ENCODE measurements at places on chromosomes 11 and 22.

DNA sequence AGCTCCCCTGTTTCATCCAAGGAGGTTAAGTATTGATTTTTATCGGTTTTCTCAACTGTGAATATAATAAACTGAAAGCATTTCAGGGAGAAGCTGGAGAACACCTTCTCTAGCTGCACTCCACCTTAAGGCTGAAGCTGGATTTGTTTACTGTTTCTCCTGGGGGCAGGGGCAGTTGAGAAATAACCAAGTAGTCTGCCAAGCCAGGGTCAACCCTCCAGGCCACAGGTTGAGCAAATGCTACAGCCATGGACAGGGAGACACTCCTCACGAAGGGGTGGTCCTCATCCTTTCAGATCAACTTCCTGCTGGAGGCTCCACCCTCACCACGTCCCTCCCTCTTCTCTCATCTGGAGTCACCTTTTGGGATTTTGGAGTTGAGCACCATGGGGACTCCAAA lies at the start of gene TTC36:
TSS of gene TTC36 (plus strand) at position 366 of the 400 bp plus-strand sequence. CDS start at position 387, 21 bp downstream.
- DNase-seq = no peak

DNA sequence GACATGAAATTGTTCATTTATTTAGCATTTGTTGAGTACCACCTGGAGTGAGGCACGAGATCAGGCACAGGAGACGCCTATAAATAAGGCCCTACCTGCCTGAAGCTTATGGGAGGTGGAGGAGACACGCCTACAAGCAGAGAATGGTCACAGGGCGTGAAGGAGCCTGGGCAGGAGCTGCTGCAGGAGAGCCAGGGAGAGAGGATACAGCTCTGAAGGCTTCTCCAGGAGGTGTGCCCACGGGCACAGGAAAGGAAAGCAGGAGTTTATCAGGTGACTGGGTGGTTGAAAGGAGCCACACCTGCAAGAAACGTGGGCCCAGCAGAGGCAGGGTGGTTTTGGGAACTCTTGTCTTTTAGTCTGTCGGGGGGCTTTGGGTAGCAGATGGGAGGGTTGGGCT lies 70.3 kb downstream of the BMAL1 start:
- DNase-seq = no peak

GRCh38 chr11:66841861-66842260 lies 1.4 kb upstream of the RCE1 start:
- DNase-seq = no peak

GRCh38 chr11:3906166-3906565 lies 50.7 kb downstream of the STIM1 start:
- no peak for DNase-seq

- DNase-seq = no peak
These were observed 1.6 kb upstream of the SWAP70 start for GRCh38 chr11:9662273-9662672.

GRCh38 chr22:23556026-23556620 lies 24.0 kb downstream of the IGLL1 start:
- no peak for DNase-seq

GRCh38 chr22:49179886-49180682 lies 647.6 kb downstream of the BRD1 start:
- no peak for DNase-seq

- DNase-seq = no peak
These were observed 381.8 kb downstream of the TBC1D22A start for GRCh38 chr22:47144076-47144765.

DNA sequence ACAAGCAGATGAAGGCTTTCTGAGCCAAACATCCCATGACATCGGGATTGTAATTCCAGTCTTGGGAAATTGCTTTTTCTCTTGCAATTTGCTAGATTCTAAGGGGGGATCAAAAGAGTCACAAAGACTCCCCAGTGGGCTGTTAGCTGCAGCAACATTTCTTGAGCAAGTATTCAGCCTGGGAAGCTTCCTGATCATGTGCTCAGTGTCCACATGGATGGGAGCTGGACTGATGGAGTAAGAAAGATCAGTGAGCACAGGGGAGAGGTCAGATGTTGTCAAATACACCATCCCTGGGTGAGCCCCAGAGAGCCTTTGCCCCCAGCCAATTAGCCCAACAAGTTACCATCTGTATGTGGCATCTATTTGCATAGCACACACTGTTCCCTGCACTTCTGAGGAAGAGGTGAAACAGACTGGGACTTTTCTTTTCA lies 10.2 kb upstream of the GRK3 start:
- no peak for DNase-seq

DNA sequence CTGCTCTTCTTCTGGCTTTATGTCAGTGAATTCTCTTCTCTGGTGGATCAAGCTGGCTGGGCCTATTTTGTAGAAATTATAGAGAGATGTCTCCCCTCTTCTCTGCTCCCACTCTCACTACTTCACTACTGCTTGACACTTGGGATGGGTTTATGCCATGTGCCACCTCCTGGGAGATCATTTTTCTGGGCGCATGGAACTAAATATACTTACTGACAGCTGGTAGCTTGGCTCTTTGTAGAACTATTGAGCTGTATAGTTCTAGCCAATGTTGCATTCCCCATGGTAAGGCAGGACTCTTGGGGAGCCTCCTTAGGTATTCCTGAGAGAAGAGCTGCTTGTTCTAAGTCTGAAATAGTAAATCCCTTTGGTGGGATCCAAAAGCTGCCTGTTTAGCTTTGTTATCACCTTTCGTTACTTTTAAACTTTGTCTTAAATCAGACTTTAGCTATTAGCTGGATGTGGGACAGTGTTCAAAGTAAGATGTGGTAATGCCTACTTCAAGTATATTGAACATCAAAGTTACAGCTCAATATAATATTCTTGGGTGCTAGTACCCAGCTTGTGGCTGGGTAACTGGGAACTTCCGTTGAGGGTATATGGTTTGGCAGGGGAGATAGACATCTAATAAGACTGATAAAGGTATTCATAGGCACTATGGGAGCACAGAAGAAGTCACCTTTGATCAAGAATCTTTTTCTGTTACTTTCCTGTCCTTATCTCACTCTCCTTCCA lies 87.5 kb upstream of the RRM1 start:
- DNase-seq = no peak

- no peak for DNase-seq
These were observed 221.9 kb downstream of the SBF2 start for GRCh38 chr11:10072142-10072541.

DNA sequence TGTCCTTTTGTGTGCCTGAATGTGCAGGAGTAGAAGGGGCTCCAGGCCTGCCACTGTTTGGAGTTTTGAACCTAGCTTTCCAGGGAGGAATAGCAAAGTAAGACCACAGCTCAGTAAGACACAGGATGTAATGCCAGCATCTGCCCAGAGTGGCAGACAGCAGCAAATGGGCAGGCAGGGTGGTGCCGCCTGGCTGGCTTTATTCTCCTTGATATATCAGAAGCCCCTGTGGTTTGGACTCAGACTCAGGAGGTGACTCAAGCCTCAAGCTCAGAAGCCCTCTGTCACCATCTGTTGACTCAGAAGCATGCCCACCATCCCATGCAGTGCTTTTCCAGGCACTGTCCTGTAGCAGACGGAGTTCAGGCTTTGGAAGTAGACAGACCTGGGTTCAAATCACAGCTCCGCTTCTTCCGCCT lies 72.7 kb upstream of the TTC12 start:
- no peak for DNase-seq

DNA sequence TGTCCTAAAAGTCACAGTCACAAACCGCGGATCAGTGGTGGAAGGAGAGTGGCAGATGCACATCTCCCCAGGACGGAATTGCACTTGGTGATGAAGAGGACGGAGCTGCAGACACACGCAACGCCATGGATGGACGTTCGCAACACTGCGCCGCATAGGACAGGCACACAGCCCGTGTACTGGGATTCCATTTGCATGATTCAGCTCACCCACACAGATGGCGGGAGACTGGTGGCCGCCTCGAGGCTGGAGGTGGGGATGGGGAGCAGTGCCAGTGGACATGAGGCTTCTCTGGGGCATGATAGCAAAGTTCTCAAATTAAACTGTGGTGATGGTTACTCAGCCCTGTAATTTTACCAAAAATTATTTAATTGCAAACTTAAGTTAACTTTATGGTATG lies 37.4 kb downstream of the DUSP8 start:
- no peak for DNase-seq

DNA sequence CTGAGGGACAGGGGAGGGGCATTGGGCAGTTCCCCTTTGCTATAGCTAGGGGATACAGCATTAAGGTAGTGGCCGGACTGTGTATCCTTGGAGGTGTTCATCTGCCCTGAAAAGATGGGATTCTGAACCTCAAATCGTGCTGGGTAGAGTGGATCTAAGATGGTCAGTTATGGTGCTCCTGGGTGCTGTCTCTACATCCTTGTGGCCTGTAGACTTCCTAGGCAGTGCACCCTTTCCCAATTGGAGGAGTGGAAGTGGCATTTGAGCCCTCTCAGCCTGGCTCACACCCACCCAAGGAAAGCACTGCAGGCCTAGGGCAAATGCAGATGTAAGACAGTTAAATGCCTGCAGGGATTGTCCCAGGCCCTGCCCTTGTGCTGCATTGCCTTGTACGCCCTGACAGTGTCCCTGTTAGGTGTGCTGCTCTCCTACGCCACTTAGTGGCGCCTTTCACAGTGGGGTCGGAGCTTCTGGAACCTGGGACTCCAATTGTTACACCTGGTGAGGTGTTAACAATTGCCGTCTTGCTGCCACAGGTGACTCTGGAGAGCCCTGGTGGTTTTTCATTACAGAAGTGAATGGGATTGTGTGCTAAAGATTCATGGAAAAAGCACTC lies 35.0 kb downstream of the PPFIBP2 start:
- DNase-seq = no peak

DNA sequence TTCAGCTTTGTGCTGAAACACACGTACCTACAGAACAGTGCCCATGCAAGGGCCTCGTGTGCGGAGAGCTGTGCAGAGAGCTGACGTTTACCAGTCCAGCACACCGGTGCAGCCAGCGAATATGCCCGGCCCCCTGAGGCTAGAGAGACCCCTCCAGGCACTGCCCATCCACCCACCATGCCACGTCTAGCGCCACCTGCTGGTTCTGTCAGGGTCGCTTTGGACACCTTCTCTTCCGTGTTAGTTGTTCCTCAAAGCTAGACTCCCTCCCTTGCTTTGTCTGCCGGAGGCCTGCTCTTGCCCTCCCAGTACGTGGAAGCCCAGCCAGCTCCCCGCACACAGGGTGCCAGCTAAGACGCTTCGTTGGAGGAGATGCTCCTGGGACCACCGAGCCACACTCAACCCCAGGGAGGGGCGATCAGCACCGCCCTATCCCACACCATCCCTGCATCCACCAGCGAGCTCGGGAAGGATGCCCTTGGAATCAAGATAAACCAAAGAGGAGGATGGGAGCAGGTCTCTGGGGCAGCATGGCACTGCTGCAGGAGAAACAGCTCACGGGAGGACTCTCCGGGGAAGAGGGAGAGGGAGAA lies 43.4 kb downstream of the CPT1A start:
- DNase-seq = peak; percentile 21

GRCh38 chr11:2477254-2477653 lies 32.4 kb downstream of the KCNQ1 start:
- no peak for DNase-seq

DNA sequence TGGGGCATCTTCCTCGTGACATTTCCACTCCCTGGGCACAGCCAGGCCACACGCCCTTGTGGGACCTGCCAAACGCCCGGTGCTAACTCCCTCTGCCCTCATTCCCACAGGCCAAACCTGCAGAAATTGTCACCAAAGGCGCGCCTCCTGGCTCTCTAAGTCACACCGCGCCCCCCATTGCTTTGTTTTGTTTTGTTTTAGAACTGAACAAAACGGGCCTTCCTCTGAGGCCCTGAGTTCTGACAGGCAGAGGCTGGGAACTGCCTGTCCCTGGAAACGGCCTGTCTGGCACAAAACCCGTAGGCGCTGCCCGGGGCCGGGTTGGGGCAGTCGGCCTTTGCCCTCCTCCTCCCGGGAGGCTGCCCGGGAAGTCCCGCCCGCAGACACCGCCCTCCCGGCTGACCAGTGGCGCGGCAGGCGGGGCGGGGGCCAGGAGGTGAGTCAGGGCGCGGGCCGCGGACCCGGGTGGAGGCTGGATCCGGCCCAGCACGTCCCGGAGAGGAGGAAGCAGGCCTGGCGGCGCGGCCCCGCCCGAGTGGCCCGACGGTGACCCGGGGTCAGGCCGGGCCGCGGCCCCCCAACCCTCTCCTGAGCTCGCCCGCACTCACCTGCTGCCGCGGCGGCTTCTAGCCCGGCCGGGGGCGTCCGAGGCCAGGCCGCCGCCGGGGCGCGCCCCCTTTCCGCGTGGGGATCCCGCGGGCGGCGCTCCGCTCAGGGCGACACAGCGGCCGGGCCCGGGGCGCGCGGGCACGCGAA lies 465 bp downstream of the SUN2 start:
- peak; percentile 25 for DNase-seq

- no peak for DNase-seq
These were observed 7.8 kb upstream of the JAML start for GRCh38 chr11:118232659-118233058.

- no peak for DNase-seq
These were observed 84.2 kb downstream of the CELSR1 start for GRCh38 chr22:46453006-46453828.

GRCh38 chr11:7673724-7674434 lies 579 bp upstream of the CYB5R2 start:
- no peak for DNase-seq

DNA sequence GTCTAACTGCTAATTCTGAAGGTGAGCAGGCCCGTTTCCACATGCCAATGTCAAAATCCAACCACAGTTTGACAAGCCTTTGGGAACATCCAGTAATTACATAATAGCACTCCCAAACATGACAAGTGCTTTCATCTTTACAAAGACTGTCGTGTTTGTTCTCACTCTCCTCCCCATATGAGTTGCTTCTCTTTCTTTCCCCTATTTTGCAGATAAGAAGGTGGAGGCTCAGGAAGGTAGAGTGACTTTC lies 55.9 kb upstream of the CD44 start:
- DNase-seq = no peak

GRCh38 chr11:132588366-132588765 lies 943.9 kb downstream of the OPCML start:
- no peak for DNase-seq

DNA sequence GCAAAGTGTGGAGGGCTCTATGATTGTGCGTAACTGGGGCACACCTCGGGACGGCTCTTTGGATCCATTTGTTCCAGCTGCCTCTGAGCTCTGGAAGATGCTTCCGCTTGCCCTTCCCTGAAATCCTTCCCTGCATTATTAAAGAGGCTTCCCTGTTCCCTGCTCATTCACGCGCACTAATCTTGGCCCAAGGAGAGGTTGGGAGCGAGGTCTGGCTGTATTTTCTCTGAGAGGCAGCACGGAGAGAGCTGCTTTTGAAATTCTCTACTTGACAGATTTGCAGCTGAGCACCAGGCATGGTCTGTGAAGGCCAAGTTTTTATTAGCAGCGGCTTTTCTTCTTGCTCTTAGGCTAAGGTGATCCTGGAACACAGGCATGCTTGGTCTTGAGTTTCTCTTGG lies 94.8 kb upstream of the NTM start:
- no peak for DNase-seq

GRCh38 chr11:4922304-4922703 lies 1.8 kb downstream of the OR51G1 start:
- no peak for DNase-seq

GRCh38 chr11:16860617-16861016 lies 122.2 kb downstream of the C11orf58 start:
- no peak for DNase-seq

- DNase-seq = no peak
These were observed 11.6 kb downstream of the HEPHL1 start for GRCh38 chr11:94032725-94033124.

Measured in activated CD4-positive, alpha-beta T cell treated with anti-CD3 and anti-CD28 coated beads for 24 hours (primary cell).